ENCODE measurements at places on chromosomes 16 and 17. TPM values are rescaled to one million over a fixed set of nuclear protein-coding genes. Genes with fewer than 3 reads are reported as not detected.

FNDC8 gene
- not detected for total RNA-seq

DOC2B gene
- 2.9 TPM for total RNA-seq

ACSF3 gene
- 16.2 TPM for total RNA-seq

KRT31 gene
- total RNA-seq = not detected

MYOCD gene
- total RNA-seq = 31.6 TPM

CTRB2 gene
- total RNA-seq = 2.8 TPM

GPR139 gene
- not detected for total RNA-seq

CD300LG gene
- total RNA-seq = 6.8 TPM

MBTD1 gene
- total RNA-seq = 17.0 TPM

GSG1L gene
- 0.46 TPM for total RNA-seq

SLC43A2 gene
- 3.8 TPM for total RNA-seq

PRR35 gene
- not detected for total RNA-seq

ADAD2 gene
- total RNA-seq = not detected

CD79B gene
- 0.80 TPM for total RNA-seq

PCYT2 gene
- 15.0 TPM for total RNA-seq

BIRC5 gene
- total RNA-seq = 1.4 TPM
